ENCODE measurements at places on chromosomes 6 and 20.
A peak's percentile ranks its signal among the peaks of the same experiment; 100 is the strongest.

DNA sequence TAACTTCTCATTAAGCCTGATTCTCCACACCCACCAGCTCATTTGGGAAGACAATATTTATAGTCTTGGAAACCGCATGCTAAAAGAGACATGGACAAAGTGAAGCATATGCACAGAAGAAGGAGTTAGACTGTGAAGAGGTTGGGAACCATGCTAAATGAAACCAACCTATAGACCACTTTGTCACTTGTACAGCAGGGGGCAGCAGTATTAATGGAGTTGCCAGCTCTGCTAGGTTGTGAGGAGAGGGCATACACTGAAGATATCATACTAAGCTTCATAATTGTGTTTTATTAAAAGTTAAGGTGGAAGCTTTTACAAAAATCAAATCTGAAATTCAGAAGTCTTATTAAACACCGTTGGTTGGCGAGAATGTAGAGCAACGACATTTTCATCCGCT lies 38.3 kb upstream of the HMGCLL1 start:
- DNase-seq: peak; percentile 7

GRCh38 chr6:99114769-99115406 lies 167.1 kb upstream of the FBXL4 start:
- DNase-seq: no peak

- DNase-seq: no peak
Observed at GRCh38 chr6:116764961-116765841, at the start of gene FAM162B. Gene FAM162B (minus strand): TSS chr6:116765719. CDS start chr6:116765576, 143 bp downstream.

DNA sequence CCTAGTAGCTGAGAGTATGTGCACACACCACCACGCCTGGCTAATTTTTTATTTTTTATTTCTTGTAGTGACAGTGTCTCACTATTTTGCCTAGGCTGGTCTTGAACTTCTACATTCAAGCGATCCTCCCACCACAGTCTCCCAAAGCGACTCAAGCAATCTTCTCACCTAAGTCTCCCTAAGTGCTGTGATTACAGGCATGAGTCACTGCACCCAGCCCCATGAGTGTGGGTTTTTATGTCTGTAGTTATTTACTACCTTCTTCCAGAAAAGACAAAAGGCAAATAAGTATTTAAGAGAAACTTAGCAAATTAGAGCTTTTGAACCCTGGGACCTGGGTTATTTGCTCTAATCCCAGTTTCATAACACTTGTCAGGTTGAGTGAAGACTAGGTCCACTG lies 92.3 kb upstream of the HCRTR2 start:
- DNase-seq: no peak

DNA sequence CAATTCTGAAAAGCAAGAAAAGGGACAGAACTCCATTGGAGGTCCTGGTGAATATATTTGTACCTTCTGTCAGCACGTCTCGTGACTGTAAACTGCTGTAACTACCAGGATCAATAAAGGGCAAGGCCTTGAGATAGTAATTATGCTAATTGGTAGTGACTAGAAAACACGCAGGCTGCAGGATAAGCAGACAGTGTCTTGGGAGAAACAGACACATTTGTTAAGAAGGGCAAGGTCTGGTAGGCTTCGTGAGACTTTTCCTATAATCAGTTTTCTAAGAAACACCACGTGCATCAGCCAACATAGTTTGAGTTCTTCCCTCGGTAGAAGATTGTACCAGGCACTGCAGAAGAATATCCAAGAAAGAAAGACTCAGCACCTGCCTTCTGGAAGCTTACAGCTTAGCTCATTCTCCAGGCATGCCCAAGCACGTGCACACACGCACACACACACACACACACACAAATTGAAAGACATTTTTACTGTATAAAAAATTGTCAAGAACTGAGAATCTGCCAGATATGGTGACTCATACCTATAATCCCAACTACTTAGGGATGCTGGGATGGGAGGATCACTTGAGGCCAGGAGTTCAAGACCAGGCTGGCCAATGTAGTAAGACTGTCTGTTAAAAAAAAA lies 167.0 kb upstream of the SASH1 start:
- DNase-seq: no peak

DNA sequence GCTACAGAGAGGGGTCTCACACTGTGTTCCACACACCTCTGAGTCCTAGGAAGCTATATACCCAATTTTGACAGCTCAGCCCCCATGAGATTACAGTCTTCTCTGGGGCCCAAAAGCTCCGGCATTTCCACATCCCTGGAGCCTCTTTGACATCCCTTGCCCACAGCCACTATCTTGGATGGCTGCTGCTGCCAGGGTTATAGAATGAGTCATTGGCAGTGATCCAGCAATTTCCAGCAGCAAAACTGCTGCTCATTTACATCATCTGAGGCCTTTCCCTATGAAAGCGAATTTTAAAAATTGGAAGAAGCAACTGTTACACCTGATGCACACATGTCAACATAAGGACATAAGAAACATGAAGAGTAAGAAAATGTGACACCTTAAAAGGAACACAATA lies 590.7 kb downstream of the MEI4 start:
- peak; percentile 18 for DNase-seq

DNA sequence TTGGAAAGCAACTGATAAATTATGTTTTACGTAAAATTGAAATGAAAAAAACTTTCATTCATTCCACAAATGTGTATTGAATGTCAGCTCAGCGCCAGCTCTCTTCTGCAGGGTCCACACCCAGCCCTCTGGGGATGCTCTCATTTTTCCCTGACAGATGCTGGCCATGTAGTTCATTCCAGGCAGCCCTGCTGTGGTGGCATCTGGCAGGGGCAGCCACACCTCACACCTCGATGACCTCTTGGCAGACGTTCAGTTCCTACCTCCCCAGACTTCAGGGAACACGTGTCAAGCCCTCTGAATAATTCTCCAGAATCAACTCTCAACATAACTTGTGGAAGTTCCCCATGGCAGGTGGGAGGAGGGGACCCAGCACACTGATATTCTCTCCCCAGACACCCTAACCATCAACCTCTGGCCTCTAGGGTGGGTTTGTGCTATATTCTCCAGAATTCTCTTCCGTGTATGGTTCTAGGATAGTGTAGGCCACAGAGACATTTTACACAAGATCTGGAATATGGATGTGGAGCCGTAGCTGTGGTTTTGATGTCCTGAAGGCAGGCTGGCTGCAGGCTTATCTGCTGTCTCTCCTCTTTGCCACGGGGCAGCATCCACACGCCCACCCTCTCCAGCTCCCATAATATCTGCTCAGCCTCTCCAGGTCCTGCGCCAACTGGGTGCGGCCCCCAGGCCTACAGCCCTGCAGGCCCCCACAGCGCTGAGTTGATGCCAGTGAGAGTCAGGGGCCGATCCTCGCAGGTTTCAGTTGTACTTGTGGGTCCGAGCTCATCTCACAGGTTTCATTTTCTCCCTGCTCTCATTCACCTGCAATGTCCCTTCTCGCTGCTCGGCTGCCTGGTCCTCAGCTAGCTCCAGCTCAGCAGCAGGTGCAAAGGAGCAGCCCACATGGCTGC lies 175.8 kb upstream of the ARID1B start:
- no peak for DNase-seq

Measured in RCC 7860 (cell line).